CD4-positive, alpha-beta memory T cell (primary cell): ENCODE measurements at places on chromosomes 6 and 20. TPM values are rescaled to one million over a fixed set of nuclear protein-coding genes. Genes with fewer than 3 reads are reported as not detected.

MLIP gene
- not detected for total RNA-seq

TBXT gene
- total RNA-seq: not detected

VSTM2L gene
- not detected for total RNA-seq

B3GAT2 gene
- total RNA-seq: not detected

- H3K27ac ChIP-seq: no peak overlapping the region
- H3K4me1 ChIP-seq: no peaks in the 10 kb centered on the region
- no peak overlapping the region for H3K4me3 ChIP-seq
- H3K27me3 ChIP-seq: no peaks in the 10 kb centered on the region
- no peaks in the 10 kb centered on the region for H3K36me3 ChIP-seq
Measured at GRCh38 chr6:46539866-46540265, 48.6 kb upstream of the RCAN2 start.

DNA sequence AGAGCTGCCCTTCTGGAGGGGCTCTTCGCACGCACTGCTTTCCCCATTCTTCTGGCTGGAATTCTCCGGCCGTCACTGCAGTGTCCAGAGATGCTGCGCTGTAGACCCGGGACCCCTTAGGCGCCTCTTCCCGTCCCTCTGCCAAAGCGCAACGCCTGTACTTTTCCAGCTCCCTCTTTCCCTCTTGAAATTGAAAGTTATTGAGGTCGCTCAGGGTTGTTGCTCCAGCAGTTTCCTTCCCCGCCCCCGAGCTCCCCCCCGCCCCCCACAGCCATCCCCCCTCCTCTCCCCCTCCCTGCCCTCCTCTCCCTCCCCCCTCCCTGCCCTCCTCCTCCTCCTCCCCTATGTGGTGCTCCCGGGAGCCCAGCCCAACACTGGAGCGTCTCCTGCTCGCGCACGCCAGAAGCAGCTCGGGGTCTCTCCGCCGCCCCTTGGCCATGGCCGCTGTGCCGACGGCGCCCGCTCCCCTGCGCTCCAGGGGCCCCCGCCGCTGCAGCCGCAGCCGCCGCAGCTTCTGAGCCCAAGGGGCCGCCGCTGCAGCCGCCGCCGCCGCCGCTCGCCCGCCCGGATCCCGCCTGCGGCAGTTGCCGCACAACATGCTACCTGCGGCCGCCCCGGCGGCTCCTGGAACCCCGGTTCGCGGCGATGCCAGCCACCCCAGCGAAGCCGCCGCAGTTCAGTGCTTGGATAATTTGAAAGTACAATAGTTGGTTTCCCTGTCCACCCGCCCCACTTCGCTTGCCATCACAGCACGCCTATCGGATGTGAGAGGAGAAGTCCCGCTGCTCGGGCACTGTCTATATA, at the start of gene RSPO3:
Gene RSPO3 (plus strand): TSS at position 374 of the 804 bp plus-strand sequence. CDS start 522 bp downstream, outside the sequence.
- DNase-seq: no peak
- peaks cover 16% of the 10 kb centered on the region for H3K27me3 ChIP-seq
- H3K27ac ChIP-seq: no peak within 1 kb of the TSS
- peaks cover 14% of the 10 kb centered on the region for H3K4me1 ChIP-seq
- H3K4me3 ChIP-seq: no peak within 1 kb of the TSS

GRCh38 chr6:43532201-43532600, 15.3 kb downstream of the POLR1C start:
- H3K27ac ChIP-seq: no peak overlapping the region
- H3K4me3 ChIP-seq: no peak overlapping the region
- H3K36me3 ChIP-seq: peaks cover 37% of the 10 kb centered on the region
- H3K4me1 ChIP-seq: no peaks in the 10 kb centered on the region

DNA sequence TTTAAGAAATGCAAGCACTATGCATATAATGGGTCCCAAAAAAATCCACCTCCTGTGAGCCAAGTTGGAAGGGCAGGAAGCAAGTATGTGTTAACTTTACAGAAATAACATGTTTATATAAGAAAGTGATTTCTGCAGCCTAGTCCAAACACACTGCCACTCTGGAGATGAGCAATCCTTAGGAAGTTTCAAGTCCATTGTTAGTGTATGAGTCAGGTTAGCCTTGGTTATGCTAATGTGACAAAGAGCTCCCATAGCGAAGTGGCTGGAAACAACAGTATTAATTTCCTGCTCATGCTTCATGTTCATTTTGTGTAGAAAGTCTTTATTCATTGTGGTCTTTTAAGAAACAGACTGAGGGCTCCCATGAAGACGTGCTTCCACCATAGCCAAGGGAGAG, 121.4 kb downstream of the TBXT start:
- DNase-seq: no peak
- no peak overlapping the region for H3K27ac ChIP-seq

DNA sequence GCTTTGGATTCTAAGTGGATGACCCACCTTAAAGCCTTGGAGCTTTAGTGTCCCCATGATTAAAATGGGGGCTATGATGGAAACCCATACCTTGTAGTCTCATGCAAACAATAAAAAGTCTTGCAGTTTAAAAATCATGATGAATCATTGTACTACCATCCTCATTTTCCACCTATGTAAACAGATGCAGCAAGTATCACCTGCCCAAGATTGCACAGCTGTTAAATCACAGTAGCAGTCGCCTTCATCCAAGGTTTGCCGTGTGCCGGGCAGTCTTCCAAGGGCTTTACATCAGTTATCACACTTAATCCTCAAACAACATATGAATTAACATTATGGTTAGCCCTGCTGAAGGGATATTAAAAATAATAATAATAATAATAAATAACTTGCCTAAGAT, 210.3 kb downstream of the FOXA2 start:
- H3K27ac ChIP-seq: no peak overlapping the region
- H3K4me1 ChIP-seq: no peaks in the 10 kb centered on the region
- DNase-seq: no peak

- peak; percentile 84 for DNase-seq
- H3K4me3 ChIP-seq: peak within 1 kb of the TSS; percentile 91
- no peaks in the 10 kb centered on the region for H3K27me3 ChIP-seq
- H3K36me3 ChIP-seq: peaks cover 18% of the 10 kb centered on the region
- peak within 1 kb of the TSS; percentile 89 for H3K27ac ChIP-seq
Measured at GRCh38 chr6:26401987-26402658, at the start of gene BTN3A1. Gene BTN3A1, plus strand, starts transcription at chr6:26402275. Its CDS starts 3,289 bp downstream, at chr6:26405564.
